ENCODE measurements at places on chromosomes 16 and 17.

- DNase-seq, result no peak
Observed at GRCh38 chr17:29570521-29570920, 2.0 kb downstream of the TP53I13 start.

DNA sequence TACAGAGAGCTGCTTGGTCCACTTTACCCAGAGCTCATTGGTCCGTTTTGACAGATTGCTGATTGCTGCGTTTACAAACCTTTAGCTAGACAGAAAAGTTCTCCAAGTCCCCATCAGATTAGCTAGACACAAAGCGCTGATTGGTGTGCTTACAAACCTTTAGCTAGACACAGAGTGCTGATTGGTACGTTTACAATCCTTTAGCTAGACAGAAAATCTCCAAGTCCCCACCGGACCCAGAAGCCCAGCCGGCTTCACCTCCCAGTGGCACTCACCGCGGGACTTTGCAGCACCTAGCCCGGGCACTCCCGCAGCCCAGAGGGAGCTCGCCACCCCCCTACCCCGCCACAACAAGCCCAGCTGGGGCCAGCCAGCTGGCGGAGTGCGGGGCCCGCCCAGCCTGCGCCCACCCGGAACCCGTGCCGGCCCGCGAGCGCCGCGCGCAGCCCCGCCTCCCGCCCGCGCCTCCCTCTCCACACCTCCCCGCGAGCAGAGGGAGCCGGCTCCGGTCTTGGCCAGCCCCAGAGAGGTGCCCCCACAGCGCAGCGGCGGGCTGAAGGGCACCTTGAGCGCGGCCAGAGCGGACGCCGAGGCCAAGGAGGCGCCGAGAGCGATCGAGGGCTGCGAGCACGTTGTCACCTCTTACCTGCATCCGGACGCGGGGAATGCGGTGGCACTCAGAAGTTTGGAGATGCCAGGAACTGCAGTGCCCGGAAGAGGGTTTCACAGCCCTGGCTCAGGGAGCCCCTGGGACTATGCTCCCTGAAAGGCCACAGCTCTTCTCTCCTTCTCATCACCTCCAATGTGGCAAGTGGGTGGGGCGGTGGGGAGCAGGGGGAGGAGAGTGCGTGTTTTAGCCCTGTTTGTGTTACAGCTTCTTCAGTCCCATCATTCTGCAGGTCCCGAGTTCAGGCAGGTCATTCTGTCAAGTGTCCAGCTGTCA, 1504.5 kb downstream of the CDH11 start:
- no peak for DNase-seq

- peak; percentile 77 for DNase-seq
Observed at GRCh38 chr17:2393174-2393953, 7.5 kb downstream of the MNT start.

DNA sequence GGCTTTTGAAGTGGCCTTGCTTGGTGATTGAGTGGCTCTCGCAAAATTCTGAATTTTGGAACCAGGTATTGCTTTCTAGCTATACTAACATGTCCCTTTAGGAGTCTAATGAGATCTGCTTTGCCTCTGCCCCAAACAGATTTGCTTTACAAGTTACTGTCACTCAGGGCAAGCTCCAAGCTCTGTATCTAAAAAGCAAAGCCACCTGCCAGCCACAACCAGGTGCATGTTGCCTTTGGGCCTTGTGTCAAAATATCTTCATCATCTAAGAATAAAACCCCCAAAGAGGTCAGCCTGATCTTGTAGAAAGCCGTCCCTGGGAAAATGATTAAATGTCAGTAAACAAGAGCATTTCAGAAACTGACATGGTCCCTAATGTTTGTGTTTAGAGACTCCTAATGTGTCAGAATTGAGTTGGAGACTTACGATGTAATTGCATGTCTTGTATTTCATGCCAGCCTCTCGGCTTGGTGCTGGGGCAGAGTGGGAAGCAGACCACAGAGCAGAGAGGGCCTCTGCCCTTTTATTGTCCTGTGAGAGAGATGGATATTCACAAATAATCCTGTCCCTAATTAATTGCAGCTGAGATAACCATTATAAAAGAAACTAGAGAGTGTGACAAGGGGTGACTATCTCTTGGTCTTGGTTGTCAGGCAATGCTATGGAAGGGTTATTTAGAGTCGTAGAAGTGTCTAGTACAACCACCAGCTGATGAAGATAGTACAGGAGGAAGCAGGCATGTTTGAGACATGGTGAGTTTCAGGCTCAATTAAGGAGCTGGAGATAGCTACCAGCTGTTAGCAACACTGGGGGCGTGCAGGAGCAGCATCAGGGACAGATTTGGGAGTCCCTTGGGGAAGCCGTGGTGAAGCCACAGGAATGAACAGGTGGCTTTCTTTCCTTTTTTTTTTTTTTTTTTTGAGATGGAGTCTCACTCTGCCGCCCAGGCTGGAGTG, 90.7 kb downstream of the PITPNC1 start:
- DNase-seq, result no peak

- no peak for DNase-seq
Observed at GRCh38 chr16:57299009-57299718, 14.7 kb upstream of the PLLP start.

GRCh38 chr16:56583351-56584168, 5.8 kb upstream of the MT3 start:
- no peak for DNase-seq

GRCh38 chr16:54180421-54181359, 105.9 kb downstream of the IRX3 start:
- no peak for DNase-seq

GRCh38 chr17:55157165-55157564, 107.6 kb upstream of the HLF start:
- DNase-seq, result no peak

- no peak for DNase-seq
Observed at GRCh38 chr17:21061971-21062526, 19.2 kb upstream of the USP22 start.

- no peak for DNase-seq
Observed at GRCh38 chr16:78789561-78789960, 690.1 kb downstream of the WWOX start.

- no peak for DNase-seq
Observed at GRCh38 chr16:28029387-28030002, 34.0 kb downstream of the GSG1L start.

DNA sequence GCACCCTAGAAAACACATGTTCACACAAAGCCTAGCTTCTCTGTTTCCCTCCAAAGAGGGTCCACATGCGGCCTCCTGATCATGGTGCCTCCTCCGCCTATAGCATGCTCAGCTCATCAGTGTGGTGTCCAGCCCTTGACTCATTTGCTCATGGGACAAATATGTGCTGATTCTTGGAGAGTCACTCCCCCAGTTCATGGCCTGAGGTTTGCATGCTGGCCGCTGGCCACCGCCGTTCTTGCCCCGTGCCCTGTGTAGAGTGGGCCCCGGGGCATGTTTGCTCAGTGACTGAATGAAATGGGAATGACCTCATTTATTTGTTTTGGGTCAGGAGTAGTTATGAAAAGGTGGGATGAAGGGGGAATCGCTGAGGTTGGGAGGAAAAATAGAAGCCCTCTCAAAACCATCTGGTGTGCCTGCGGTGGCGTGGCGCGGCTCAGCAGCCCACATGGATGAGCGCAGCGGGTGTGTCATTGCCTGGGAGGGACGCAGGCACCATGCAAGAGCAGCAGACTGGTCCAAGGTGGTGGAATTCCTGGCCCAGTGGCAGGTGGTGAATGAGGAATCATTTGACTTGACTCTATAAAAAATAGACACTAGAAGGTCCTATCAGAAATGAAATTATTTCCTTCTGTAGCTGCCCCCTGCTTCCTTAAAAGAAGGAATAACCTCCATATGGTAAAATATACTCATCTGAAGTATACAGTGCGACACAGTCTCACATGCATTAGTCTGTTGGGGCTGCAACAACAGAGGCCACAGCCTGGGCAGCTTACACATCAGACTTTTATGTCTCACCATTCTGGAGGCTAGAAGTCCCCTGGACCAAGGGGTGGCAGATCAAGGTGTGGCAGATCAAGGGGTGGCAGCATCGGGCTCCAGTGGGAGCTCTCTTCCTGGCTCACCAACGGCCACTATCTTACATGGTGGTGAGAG, 31.7 kb downstream of the CRISPLD2 start:
- DNase-seq, result no peak

- no peak for DNase-seq
Observed at GRCh38 chr16:72937916-72938794, 109.8 kb downstream of the ZFHX3 start.

GRCh38 chr16:71628810-71629209, 2.8 kb downstream of the MARVELD3 start:
- DNase-seq, result no peak

DNA sequence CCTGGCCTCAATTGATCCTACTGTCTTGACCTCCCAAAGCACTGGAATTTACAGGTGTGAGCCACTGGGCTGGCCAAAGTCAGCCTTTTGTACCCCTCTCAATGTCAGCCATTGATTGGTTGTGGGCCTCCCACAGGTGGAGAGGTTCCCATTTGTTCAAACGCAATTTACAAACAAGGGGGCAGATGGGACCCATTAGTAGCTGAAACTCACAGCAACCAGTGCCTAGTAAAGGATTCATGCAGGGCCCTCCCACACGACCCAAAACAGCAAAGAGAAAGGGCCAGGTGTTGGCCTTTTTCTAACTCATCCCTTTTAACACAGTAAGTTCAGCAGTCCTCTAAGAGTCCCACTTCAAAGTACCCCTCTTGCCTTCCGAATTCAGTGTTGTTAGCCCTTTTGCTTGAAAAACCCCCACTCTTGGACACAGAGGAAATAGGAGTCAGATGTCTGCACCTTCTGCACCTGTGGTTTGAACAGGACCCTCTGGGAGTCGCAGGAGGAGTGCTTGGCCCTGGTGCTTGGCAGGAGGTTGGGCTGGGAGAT, 89.2 kb downstream of the PITPNC1 start:
- no peak for DNase-seq

GRCh38 chr17:42629411-42630009, 20.0 kb downstream of the TUBG1 start:
- DNase-seq, result no peak

- no peak for DNase-seq
Observed at GRCh38 chr17:77892469-77893143, 65.9 kb upstream of the TNRC6C start.

DNA sequence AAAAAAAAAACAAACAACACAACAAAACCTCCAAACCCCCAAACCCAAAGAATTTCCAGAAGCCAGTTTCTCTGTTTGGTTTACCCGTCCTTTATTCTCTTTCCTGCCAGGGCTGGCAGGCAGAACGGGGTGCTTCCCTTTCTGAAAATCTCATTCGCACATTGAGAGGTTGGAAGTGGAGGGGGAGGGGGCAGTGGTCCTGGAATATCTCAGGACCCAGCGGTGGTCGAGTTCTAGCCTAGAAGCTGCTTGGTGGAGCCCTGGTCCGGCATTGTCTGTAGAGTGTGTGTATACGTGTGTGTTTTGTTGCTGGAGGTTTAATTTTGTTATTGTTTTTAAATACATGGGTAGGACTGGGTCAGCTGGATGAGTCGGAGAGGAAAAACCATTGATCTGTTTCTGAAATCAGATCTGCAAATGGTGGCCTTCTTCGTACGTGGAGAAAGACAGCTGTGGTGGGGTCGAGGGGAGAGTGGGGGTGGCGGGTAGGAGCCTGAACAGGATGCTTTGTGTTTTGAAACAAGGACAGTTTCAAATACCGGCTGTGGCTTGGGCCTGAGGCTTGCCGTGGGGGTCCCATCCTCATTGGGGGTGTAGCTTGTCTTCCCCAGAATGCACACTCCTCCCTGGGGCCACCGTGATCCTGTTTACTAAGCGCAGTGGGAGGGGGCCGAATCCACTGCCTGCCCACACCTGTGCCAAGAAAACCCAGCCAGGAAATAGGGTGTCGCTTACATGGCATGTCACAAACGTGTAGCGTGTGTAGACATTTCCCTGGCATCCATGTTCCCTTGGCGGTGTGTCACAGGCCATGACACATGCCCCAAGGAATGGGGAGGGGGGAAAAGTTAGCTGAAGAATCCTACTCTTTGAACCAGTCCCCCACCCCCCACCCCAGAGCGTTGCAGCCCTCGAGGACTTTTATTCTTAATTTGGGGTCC, 1.6 kb downstream of the CMIP start:
- no peak for DNase-seq

DNA sequence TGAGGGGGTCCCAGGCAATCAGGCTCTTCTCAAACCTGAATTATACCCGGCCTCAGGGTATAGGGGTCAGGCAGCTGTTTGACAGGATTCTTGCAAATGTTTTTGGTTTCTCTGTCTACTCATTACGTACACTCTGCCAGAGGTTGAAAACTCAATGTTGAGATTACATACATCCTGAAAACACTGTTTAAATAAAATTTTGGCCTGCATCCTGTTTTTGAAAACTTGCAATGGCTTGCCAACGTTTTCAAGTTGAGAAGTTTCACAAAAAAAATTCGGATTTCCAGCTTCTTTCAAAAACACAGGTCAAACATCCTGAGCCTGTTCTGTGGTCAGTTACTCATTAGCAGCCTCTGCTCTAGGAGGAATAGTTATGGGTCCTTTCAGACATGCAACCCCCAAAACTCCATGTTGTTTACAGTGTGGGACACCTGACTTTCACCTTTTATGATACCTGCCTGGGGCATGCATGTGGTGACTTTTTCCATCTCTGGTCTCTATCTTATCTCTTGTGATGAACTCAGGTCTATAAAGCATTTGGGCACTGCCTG, 577.8 kb downstream of the WWOX start:
- no peak for DNase-seq

DNA sequence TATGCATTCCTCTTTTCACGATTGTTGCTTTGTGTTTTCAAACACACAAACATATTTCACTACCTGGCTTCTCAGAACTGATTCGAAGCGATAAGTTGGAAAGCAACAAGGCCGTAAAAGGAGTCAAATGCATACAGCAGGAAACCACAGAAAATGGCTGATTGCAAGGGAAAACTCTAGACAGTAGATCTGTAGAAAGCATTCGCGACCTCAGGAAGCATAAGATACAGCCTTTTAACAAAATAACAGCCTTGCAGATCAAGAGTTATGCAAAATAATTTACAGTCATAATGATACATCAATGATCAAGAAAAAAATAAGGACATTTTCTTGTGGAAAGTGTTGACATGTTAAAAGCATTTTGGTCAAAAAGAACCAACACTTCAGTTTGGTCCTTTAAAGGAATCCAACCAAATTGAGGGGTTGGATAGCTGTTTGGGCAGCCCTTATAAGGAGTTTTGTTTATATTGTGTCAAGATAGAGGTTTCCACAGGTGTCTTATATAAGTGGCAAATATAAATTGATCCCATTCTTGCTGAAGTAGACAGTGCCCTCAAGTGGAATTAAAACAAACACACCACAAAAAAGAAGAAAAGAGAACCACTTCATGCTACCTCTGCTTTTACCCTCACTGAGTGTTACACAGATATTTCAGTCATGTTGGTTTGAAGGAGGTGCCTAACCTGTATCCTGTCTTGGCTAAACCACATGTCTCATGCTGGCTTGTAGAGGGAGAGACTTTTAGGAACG, 5.5 kb downstream of the CYLD start:
- DNase-seq, result peak; percentile 89

DNA sequence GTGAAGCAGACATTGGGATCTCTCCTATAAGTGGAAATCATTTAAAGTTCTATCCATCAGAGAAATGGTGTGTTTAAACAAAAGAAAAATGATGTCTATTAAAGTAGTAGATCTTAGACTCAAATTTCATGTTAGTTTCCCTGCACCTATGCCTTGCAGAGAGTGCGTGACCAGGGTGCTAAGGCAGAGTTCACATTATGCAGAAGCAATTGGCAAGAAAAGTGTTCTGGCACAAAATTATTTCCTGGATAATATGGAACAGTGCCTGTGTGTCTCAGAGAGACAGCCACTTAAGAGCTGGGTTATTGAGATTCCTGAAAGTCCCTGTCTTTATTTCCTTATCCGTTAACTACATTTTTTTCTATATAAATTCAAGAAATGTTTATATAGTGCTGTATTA, 457.0 kb downstream of the CDH8 start:
- no peak for DNase-seq
